M059J (cell line): ENCODE measurements at places on chromosomes 13 and 19. TPM values are rescaled to one million over a fixed set of nuclear protein-coding genes. Genes with fewer than 3 reads are reported as not detected.

Gene URAD
- not detected in 2 replicates for total RNA-seq

- DNase-seq: no peak
These were observed 31.0 kb downstream of the FOXO1 start for GRCh38 chr13:40635315-40635995.

DNA sequence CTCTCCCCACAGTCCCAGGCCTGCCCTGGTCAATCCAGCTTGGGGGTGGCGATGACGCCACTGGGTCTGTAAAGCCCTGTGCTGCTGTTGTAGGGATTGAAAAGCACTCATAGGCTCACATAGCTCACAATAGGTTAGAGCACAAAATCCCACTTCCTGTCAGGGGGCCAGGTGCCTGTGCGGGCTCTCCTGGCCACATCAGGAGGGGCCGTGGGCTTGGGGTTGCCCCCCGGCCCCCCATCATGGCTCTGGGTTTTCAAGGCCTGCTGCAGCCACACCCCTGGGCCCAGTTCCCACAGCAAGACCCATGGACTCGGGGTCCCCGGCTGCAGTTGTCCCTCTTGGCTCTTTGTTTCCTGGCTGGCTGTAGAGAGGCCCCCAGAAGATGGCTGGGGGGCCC lies 62.9 kb downstream of the SMARCA4 start:
- DNase-seq: no peak

DNA sequence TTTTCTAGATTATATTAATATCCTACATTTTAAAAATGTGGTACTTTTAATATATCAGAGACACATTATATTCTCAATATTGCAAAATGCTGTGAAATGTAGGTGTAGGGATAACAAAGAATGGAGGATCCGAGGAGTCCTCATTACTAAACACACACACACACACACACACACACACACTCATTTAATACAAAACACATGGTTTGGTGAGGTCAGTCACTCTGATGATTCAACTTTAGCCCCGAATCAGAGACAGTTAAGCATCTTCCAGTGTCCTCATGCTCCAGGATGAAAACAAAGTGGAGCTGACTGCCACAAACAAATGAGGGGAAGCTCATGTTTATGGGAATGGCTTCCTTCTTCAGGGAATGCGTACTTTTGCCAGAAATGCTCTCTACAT lies 147.5 kb downstream of the CYSLTR2 start:
- peak; percentile 32 for DNase-seq

Gene CGB1
- 2.6 and 14.5 TPM in 2 replicates for total RNA-seq

Gene ZNF575
- total RNA-seq: not detected in 2 replicates

Gene DPF1
- total RNA-seq: 8.3 and 18.3 TPM in 2 replicates

- no peak for DNase-seq
These were observed 34.8 kb upstream of the ANKRD10 start for GRCh38 chr13:110949628-110950027.

Gene RFPL4A
- not detected in 2 replicates for total RNA-seq

DNA sequence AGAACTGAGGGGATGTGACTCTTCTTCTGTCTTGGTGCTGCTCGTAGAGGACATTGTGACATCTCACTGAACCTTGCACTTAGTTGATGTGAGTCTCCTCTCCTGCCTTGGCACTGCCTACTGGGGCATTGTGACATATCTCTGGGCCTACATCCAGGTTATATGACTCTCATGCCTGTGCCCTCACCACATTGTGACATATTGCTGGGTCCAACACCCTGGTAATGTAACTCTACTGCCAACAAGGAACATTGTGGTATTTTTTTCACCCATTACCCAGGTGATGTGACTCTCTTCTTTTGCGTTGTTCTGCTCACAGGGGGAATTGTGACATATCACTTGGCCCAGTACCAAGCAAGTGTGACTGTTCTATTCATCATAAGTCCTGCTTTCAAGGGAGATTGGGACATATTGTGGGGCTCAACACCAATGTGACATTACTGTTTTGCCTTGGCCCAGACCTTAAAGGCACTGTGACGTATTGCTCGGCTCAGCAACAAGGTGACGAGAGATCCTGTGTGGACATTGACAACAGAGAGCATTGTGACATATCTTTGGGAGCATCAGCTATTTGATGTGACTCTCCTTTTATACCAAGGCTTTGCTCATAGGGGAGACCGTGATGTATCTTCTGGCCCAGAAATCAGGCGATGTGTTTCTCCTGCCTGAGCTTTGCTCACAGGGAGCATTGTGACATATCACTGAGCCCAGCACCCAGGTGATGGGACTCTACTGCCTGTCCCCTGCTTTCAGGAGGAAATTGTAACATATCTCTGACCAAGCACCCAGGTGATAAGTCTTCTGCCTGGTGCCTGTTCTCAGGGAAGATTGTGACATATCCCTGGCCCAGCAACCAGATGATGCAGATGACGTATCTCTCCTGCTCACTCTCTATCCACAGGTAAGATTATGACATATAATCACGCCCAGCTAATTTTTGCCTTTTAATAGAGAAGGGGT lies 12.2 kb upstream of the ZNF429 start:
- DNase-seq: no peak

- DNase-seq: no peak
These were observed 37.2 kb upstream of the C1QTNF9B start for GRCh38 chr13:23934520-23934919.

DNA sequence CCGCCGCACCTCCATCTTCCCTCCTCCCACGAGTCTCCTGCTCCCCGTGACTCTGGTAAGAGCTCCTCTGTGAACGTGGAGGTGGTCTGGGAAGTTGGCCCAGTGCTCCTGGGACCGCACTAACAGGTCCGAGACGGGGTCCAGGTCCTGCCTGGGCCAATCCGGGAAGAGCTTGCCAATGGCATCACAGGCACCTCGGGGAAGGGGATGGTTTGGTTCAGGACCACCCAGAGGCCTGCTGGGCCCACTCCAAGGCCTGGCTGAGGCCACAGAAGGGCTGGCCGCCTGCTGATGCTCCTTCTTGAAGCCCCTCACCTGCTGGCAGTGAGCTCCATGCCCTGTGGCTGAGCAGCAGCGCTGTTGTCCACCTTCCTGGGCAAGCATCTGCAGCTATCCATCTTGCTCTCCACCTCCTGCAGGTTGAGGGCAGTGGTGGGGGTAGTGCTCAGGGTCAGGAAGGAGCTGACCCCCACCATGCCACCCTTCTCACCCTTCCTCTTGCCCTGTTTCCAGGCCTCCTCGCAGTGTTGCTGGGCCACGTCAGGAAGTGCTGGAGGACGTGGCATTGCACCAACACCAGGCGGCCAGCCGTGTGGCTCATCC lies 41.2 kb upstream of the TPM4 start:
- DNase-seq: no peak

Gene NLRP4
- 0.05 TPM in 1 of 2 replicates, not detected in the other for total RNA-seq

Gene DCLK1
- 1.2 and 2.0 TPM in 2 replicates for total RNA-seq

GRCh38 chr13:108305655-108306054 lies 36.1 kb downstream of the TNFSF13B start:
- DNase-seq: no peak

DNA sequence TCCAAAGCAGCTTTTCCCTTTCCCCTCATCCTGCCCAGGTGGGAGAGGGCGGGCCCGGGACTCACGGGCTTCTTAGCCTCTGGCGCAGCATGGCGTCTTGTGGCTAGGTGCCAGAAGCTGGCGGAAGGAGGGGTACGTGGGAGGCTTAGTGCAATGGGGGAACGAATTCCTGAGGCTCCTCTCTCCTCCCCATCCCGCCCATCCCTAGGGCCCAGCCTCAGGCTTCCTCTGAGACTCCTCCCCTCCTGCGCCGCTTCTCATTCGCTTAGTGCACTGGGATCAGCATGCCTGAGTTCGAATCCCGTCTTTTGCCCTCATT lies 297.8 kb downstream of the ZNF536 start:
- DNase-seq: no peak

DNA sequence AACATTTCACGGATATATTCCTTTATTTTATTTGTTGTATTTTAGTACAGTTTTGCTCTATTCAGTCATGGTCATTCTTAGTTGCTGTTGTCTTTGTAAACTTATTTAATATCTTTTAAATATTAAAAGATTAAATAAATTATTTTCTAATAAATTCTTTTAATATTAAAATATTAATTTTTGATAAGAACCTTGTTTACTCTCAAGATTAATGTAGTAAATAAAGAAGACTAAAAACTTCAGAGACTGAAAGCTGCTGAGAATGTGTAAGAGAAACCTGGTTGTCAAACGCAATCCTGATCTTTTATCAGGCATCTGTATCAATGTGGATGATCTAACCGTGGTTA lies 34.4 kb upstream of the SACS start:
- no peak for DNase-seq

- peak; percentile 92 for DNase-seq
These were observed 2.5 kb upstream of the S1PR4 start for GRCh38 chr19:3175781-3176714.

DNA sequence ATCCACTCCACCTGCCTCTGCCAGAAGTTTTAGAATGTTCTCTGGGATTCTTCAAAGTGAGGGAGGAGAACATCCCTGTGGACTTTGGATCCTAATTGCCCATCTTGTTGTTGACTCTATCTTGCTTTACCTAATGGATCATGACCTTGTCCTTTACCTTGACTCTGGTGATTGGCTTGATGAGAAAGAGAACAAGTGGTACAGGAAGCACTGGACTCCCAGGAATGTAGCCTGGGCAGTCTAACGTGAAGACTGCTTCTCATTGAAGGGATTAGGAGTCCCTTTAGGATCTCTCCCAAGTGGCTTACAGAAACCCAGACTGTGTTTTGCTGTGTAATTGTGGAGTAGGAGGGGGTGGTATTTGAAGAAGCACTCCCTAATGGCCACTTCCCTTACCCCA lies 63.9 kb downstream of the SLC10A2 start:
- DNase-seq: no peak

- no peak for DNase-seq
These were observed 20.0 kb downstream of the SETDB2 start for GRCh38 chr13:49464085-49464484.

Gene CFAP97D2
- not detected in 2 replicates for total RNA-seq

- no peak for DNase-seq
These were observed 49.6 kb upstream of the DIAPH3 start for GRCh38 chr13:60213236-60213744.

GRCh38 chr19:18905513-18906236 lies 9.7 kb upstream of the CERS1 start:
- DNase-seq: no peak

- DNase-seq: no peak
These were observed 583.6 kb downstream of the OLFM4 start for GRCh38 chr13:53612200-53612599.

Gene DHDH
- total RNA-seq: 0.15 TPM in 1 of 2 replicates, not detected in the other

DNA sequence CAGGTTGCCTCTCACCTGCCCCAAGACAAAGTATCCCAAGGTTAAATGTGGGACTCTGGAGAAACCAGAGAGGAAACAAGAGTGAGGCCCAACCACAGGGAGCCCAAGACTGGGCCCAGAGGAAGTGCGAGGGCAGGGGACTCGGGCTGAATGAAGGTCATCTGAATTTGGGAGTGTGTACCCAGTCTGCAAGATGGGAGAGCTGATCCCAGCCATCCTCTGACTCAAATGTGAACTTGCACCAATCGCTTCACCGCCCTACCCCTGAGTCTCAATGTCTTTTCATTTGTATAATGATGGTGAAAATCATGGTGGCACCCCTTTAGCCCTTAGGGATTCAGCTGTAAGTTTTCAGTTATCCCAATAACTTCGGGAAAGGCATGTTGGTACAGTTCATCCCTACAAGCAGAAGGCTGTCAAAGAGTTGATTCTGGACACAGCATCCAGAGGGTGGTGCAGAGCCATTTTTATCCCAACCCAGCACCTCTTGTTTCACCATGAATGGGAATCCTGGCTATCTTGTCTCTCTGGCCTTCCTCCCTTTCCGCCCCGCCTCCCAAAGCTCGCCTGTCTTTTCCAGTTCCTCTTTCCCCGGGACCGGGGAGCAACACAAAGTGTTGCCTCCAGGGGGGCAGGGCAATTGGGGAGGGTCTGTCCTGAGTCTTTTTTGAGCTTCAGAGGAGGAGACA lies 123.4 kb downstream of the NUFIP1 start:
- DNase-seq: no peak

DNA sequence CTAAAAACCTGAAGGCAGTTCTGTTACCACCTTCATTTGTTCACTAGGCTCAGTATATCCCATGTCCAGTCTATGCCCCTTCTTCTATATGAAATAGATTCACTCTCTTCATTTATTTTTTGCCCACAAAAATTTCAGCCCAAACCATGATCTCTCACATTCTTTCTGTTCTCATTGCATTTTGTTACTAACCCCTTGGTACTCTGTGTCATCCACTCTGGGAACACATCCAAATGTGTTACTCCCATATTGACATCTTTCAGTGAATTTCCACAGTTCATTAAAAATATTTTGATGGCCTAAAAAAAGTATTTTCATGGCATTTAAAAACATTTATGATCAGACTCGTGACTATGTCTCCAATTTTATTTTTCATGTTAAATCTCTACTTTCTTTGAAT lies 378.9 kb downstream of the SLITRK1 start:
- peak; percentile 47 for DNase-seq

DNA sequence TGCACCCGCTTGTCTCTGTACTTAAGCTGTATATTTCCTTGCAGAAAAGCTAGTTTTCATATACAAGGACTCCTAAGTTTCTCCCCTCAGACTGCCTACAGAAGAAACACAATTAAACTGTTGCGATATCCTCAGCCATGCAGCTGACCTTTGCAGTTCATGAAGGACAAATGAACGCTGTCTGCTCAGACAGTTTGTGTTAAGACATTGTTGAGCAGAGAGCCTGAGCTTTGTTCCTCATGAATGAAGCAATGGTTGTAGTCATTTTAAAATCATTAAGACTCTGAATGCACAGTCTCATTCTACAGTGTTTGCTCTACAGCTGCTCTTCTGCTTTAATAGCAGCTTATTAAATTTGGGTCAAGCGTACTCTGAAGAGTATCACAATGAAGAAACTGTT lies 23.2 kb upstream of the MAB21L1 start:
- no peak for DNase-seq

Gene CDX2
- total RNA-seq: not detected in 2 replicates

GRCh38 chr19:33310606-33311325 lies 8.4 kb upstream of the CEBPA start:
- DNase-seq: no peak

- no peak for DNase-seq
These were observed 427 bp downstream of the RTBDN start for GRCh38 chr19:12833738-12834565.

- peak; percentile 80 for DNase-seq
These were observed 9.2 kb upstream of the FBN3 start for GRCh38 chr19:8158411-8159074.

DNA sequence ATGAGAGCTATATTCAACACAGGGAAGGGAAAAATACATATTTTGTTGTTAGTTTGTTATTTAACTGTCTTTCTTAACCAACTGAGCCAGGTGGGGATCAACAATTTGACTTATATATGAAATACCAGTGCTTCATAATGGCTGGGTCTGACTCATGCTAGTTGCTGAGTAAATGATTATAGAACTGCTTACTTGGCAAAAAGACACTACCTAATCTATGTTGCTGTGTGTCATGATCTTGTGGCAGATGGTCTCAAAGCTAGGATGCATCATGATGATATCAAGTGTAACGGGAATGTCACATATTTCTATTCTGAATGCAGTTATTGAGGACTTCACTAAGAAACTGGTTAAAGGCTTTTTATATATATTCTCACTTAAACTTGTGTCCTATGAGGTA lies 727.4 kb upstream of the SLITRK1 start:
- DNase-seq: peak; percentile 24

- no peak for DNase-seq
These were observed 16.2 kb downstream of the NFIC start for GRCh38 chr19:3382460-3383100.
